ENCODE measurements at places on chromosomes 12 and 14.

DNA sequence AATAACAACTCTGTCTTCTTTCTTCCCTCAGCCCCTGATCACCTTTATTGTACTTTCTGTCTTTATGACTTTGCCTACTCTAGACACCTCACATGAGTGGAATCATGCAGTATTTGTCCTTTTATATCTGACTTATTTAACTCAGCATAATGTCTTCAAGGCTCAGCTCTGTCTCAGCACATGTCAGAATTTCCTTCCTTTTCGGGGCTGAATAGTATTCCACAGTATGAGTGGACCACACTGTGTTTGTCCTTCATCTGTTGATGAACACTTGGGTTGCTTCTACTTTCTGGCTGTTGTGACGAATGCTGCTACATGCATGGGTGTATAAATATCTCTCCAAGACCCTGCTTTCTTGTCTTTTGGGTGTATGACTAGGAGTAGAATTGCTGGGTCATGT lies 117.6 kb downstream of the KIF26A start:
- DNase-seq = no peak

DNA sequence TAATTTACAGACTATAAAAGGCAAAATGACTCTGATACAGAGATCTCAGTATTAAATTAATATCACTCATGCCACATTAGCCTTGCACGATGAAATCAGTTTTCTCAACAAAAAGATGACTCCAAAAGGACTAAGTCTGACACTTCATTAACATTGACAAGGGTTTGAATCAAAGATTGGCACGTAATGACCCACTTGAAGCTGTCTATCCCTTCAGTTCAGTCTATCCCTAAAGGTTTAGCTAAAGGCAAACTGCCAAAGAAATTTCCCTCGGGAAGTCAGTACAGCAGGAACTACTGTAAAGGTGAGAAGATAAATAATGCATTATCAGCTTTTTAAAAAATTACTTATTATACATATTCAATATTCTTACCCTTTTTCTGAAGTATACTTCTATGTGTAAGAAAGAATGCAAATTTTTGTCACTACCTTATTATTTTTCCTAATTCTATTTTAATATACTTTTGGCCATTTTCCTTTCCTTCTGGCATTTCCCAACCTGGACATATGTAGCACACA lies 127.1 kb downstream of the NELL2 start:
- DNase-seq = no peak

DNA sequence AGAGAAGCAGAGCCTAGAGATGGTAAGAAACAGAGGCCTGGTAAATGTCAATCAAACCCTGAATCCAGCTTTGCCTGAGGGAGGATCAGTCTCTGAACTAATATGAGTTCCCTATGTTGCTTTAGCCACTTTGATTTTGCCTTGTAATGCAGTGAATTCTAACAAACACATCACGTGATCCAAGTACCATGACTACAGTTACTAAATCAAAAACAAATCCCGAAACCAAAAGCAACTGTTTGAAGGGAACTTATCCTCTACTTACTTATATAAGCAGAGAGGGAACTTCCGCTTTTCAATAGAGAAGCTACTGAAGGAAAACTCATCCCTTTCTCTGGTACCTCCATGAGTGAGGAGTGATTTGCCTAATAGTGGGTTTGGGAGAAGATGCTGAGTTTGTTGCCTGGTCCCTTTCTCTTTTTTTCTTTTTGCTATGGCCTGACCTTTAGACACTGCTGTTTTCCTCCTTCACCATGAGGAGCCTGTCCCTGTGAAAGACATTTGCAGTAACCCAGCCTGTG lies 7.7 kb upstream of the PPTC7 start:
- no peak for DNase-seq

GRCh38 chr14:85531587-85532373 lies 1.8 kb downstream of the FLRT2 start:
- DNase-seq = peak; percentile 89

DNA sequence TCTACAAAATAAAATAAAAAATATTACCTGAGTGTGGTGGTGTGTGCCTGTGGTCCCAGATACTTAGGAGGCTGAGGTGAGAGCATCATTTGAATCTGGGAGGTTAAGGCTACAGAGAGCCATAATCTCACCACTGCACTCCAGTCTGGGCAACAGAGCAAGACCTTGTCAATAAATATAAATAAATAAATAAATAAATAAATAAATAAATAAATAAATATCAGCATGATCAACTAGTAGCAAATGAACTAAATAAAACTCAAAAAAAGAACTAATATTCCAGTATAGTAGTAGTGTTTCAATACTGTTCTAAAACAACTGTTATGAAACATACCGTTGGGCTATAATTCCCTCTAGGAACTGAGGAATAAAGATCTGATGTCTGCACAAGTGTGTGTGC lies 74.4 kb downstream of the C12orf42 start:
- no peak for DNase-seq
